Hematopoietic multipotent progenitor cell treated with erythropoietin and hydrocortisone succinate and interleukin-3 and kit ligand, for 8 days (in vitro differentiated cells): ENCODE measurements at places on chromosomes 3 and 15.
A peak's percentile ranks its signal among the peaks of the same experiment; 100 is the strongest.

GRCh38 chr3:155382396-155383042, 89.0 kb upstream of the STRIT1 start:
- DNase-seq: peak; percentile 58

DNA sequence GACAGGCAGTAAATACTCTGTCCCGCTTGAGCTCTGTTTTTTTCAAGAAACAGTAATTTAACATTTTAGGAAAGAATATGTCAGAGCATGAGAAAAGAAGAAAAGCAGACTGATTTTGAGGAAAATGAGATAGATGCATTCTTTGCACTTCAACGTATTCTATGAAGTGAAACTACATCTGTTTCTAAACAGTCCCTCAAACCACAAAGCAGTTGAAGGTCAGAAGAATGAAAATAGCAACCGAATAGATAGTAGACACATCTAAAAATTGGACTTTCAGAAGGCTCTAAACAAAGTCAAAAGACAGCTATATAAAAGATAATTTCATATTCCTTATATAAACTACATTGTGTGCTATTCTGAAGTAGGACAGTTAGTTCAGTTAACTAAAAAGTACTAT, 172.6 kb upstream of the LRRC3B start:
- no peak for DNase-seq

DNA sequence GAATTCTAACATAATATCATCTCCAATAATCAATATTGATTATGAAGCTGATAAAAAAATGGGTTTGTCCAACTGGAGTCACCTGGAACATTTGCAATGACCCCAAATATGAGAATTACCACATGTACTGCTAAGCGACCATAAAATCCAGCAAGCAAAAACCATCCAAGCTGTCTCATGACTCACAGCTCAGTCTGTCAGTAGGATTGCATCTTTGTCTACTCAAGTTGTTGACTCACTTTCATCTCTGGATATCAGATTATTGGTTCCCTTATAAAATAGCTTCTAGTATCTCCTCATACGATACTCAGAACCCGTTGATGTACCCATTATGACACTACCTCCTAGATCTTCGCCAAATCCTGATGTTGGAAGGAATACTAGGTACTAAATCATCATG, 209.8 kb upstream of the ATP11B start:
- DNase-seq: no peak

- DNase-seq: no peak
Observed at GRCh38 chr3:16179261-16179660, 4.8 kb downstream of the GALNT15 start.
